ENCODE measurements at places on chromosomes 5 and 9.
A peak's percentile ranks its signal among the peaks of the same experiment; 100 is the strongest.

DNA sequence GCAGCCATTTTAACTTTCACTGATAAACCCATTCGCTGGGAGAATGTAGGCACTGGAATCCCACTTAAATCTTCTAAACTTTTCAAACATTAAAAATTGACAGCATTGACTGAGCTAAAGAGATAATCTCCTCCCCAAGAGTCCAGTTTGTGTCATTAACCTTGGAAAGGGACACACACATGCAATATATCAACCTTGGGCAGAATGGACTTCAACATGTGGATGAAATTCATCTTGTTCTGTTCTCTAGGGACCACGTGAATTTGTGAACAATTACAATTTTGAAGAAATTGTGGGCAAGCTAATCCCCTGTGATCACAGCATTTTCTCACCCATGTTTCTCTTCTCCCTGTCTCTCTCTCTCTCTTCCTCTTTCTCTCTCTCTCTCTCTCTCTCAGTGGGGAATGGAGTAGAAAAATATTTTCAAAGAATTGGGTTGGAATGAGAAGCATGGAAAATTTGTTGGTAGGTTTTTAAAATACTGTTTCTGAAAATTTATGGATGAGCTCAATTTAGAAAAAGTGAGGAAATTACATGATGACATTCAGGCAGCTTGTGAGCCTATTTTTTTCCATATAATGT, 553.7 kb downstream of the EBF1 start:
- DNase-seq, result no peak

DNA sequence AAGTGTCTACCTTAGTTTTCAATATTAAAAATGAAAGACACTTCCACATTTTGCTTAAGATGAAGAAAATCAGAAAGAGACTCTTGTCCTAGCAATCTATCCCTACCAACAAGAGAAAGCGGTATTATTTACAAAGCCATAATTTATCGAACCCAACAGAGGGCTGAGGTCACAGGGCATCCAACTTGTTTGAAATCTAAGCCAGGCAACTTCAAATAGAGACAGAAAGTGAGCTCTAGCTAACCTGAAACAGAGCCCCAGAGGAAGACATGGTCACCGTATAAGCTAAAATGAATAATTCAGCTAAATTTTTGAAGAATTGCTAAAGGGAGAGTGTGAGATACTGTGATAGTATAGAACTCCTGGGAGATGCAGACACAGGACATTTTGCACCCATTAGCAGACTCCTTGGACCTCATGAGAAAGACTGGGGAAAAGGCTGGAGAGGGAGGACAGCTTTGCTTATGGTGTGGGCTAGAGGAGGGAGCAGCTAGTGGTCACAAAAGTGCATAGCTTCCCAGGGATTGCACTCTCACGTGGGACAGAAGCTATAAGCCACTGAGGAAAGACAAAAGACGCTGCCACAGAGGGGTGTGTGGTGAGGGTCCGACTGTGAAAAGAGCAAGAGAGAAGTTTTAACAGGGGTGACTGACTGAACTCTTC, 624.2 kb upstream of the GRIN3A start:
- DNase-seq, result no peak

GRCh38 chr5:139976703-139977102, 66.4 kb downstream of the NRG2 start:
- DNase-seq, result no peak

- peak; percentile 14 for DNase-seq
Measured at GRCh38 chr9:100011062-100011681, 87.6 kb downstream of the ERP44 start.

GRCh38 chr5:5422819-5423515, 490 bp downstream of the ICE1 start:
- DNase-seq, result peak; percentile 1

GRCh38 chr5:33457126-33457525, 16.4 kb downstream of the TARS1 start:
- no peak for DNase-seq

DNA sequence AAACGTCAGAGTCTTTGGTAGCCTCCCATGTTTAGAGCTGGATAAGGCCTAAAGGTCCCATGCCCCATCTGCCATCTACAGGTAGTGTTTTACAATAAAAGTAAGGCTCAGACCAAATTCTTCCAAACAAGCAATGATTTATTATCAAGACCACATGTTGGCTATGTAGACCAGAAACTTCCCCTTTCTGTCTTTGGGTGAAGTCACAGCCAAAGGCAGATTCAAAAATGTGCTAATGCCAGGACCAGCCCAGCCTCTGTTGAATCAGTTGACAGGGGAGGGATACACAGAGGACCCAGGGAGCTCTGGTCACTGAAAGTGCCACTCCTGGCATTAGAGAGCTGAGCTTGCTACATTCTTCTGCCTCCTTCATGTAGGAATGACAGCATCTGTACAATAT, 360.8 kb downstream of the NTRK2 start:
- DNase-seq, result no peak

DNA sequence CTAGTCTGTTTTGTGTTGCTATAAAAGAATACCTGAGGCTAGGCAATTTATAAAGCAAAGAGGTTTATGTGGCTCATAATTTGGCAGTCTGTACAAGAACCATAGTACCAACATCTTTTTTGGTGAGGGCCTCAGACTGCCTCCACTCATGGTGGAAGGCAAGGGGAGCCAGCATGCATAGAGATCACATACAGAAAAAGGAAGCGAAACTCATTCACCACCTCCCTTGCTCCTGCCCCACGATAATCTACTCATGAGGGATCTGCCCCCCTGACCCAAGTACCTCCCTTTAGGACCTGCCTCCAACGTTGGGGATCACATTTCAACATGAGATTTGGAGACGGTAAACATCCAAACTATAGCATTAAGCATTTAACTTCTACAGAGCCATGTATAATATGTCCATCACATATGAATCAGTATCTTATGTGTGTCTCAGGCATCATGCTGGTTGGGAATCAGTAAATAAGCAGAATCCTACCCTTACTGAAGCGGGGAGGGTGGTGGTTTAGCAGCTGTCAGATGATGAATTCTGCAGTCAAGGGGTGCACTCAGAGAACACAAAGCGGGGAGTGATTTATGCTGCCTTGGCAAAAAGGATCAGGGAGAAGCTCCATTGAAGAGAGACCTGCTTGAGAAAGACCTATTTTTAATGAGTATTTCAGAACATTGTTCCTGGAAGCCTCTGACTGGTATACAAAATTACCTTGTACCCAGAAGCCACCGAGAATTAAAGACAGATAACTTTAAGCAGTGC, 34.8 kb downstream of the HMGXB3 start:
- no peak for DNase-seq

DNA sequence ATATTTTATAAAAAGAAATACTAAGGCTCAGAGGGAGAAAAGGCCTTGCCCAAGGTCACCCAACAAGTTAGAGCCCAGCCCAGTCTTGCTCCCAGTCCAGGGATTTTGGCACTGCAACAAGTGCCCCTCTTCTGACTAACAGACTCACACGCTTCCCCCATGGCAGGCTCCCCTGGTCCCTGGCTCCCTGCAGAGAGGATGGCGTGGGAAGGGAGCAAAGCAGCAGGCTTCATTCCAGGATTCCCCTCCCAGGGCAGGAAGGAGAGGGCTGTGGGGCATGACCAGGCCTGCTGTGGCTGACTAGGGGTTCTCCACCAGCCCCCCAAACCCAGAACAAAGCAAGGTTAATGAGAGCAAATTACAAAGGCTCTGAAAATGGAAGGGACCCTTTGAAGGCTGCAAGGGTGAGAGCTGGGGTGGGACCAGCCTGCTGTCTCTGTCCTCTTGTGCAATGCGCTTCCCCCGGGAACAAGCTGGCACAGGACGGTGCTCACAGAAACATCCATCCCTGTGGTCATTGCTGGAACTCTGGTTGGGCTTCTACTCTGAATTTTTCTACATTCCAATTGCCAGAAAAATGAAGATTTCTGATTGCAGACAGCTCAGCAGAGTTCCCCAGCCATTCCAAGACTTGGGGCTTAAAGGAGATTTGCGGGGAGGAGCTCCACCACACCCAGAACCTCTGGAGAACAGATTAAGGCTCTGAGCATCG, 37.1 kb upstream of the FAT2 start:
- DNase-seq, result no peak

DNA sequence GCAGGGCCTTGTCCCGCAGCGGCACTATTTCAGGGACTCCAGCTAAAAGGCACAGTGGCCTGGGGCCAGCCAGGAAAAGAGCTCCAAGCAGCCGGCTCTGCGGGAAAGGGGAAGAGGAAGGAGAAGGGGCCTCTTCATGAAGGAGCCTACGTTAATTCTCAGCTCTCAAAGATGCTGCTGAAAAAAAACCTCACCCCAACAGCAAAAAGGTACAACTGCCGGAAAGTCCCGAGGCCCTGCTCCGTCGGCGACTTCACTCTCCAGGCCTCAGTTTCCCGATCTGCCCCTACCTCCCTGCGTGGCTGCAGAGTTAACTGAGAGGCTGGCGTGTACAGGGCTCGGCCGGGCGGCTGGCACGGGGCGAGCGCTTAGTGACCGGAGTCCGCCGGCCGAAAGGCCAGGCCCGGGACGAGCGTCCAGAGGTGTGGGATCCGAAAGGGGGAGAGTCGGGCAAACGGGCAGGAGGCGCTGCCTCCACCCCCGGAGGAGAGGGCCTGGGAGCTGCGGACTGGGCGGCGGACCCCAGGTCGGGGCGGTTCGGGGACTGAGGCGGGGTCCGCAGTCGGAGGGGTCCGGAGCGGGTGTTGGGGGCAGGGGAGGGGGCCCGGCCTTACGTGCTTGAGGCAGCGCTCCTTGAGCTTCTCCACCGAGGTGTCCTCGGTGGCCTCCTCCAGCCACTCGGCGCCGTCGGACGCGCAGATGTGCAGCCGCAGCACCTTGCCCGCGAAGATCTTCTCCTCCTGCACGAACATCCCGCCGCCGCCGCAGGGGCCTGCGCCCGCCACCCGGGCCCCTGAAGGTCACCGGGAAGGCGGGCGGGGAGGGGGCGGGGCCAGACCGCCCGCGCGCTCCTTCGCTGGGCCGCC, 529 bp downstream of the UBAC1 start:
- no peak for DNase-seq

DNA sequence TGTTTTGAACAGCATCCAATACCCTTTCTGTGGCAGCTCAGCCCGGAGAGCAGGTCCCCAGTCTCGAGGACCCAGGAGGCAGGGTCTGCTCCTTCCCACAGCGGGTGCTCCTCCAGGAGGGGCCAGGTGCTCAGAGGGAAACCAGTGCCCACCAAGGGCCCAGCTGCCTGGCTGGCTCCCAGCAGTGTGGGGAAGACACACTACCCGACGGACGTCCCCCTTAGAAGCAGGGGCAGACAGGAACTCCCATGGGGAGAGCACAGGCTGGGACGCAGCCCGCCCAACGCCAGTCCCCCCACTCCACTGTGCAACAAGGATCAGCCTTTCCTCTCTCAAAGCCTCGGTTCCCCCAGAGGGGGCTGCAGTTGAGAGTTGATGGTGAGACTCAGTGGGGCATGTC, 57.6 kb downstream of the ADAMTS2 start:
- DNase-seq, result no peak

- no peak for DNase-seq
Measured at GRCh38 chr5:78242001-78242400, 52.5 kb downstream of the AP3B1 start.

DNA sequence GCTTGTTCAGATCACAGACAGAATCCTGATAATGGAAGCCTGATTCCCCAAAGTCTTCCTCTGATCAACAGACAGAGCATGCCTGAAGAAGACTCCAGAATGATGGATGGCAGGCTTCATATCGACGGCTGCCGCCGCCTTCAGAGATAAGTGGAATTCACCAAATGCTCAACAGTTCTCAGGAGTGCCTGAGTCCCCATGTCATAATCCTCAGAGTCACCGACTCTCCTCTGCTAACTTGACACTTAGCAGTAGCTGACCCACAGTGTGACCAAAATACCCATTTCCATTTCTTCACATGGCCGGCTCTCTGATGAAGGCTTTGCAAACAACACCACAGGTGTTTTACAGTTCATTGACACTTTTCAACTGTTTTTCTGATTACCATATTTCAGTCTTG, 58.7 kb downstream of the PRDM6 start:
- no peak for DNase-seq

DNA sequence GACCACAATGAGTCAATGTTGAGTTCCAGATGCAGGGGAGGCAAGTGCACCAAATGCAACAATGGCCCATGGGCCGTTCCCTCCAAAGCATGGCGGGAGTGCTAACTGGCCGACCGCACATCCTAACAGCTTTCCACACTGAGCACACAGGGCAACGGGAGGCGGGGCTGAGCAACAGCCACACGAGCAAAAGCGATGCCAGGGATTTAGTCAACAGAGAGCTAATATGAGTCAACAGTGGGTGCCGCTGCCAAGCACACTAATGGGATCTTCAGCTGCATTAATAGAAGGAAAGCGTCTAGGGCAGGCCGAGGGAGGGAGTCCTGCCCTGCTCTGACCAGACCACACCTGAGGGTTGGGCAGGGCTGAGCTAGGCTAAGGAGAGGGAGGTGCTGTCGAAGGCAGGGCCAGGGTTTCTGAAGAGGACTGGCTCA, 4.6 kb downstream of the EPB41L4B start:
- DNase-seq, result peak; percentile 87

- peak; percentile 72 for DNase-seq
Measured at GRCh38 chr5:168706655-168707069, 127.5 kb upstream of the PANK3 start.

GRCh38 chr5:141637123-141637766, 448 bp downstream of the RELL2 start:
- DNase-seq, result peak; percentile 55

- DNase-seq, result no peak
Measured at GRCh38 chr5:88833371-88834130, 49.4 kb downstream of the MEF2C start.

DNA sequence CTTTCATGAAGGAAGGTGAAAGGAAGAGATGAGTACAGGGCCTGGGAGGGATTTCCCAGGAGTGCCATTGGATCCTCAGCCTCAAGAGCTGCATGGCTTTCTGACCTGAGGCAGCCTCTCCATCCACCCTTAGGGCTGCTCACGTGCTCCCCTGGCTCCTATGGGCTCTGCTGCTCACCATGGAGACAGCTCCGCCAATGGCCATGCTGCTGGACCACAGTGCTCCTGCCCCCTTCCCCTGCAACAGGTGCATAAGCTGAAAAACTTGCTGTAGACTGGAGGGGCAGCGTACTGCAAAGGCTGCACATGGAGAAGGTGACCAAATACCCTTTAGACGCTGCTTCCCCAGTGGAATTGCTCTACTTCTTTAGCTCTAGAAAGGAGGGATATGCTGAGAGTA, 112.7 kb upstream of the PANK3 start:
- no peak for DNase-seq

Measured in NCI-H345 (cell line).